ENCODE measurements at places on chromosomes 13 and 19. TPM values are rescaled to one million over a fixed set of nuclear protein-coding genes. Genes with fewer than 3 reads are reported as not detected.

DNA sequence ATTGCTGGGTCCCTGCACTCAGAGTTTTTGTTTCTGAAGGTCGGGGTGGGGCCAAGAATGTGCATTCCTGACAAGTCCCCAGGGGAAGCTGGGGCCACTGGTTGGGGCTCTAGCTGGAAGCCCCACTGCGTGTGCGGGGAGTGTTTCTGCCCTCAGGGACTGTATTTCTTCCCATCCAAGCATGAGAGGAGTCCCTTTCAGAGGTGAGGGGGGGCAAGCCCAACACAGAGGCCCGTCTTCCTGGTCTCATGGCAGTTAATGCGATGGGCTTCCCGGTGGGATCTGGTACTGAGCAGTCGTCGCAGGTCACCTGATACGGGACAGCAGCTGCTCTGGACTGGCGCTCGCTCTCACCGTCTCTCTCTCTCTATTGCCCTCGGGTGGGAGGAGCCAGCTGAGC, 50.4 kb downstream of the GPR12 start:
- no peaks in the 10 kb centered on the region for H3K4me1 ChIP-seq
- DNase-seq: no peak
- no peaks in the 10 kb centered on the region for H3K36me3 ChIP-seq
- H3K27me3 ChIP-seq: no peaks in the 10 kb centered on the region

DNA sequence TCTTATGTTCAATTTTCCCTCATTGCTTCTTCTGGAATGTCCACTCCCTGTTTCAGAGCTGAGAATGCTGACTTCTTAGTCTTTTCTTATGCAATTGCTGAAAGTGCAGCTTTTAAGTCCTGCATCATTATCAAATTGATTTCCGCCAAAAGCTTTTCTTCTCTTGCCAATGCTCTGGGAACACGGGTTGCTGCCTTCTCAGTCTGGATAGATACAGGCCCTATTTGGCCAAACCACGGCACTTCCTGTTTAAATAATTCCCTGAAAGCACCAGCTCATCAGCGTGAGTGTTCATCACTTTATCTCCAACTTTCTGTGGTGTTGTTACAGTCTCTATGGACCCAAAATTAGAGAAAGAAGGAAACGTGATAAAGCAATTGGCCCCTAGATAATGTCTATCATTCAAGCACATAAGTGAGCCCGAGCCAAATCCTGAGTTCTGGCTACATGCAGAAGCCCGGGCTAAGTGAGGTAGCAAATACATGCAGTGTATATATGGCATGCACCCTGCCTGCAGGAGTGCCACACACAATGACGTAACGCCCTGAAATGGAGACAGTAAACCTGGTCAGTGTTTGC, 85.7 kb downstream of the CYSLTR2 start:
- no peaks in the 10 kb centered on the region for H3K27me3 ChIP-seq
- no peaks in the 10 kb centered on the region for H3K36me3 ChIP-seq
- H3K4me3 ChIP-seq: no peak overlapping the region
- peak; percentile 82 for DNase-seq
- no peak overlapping the region for H3K27ac ChIP-seq

The LGALS14 gene
- total RNA-seq: not detected

The IGFL2 gene
- total RNA-seq: not detected

The CILP2 gene
- total RNA-seq: 0.68 TPM
